ENCODE measurements at places on chromosomes 13 and 19.

GRCh38 chr19:5823579-5824281 lies 15.8 kb downstream of the FUT6 start:
- no peak for DNase-seq

DNA sequence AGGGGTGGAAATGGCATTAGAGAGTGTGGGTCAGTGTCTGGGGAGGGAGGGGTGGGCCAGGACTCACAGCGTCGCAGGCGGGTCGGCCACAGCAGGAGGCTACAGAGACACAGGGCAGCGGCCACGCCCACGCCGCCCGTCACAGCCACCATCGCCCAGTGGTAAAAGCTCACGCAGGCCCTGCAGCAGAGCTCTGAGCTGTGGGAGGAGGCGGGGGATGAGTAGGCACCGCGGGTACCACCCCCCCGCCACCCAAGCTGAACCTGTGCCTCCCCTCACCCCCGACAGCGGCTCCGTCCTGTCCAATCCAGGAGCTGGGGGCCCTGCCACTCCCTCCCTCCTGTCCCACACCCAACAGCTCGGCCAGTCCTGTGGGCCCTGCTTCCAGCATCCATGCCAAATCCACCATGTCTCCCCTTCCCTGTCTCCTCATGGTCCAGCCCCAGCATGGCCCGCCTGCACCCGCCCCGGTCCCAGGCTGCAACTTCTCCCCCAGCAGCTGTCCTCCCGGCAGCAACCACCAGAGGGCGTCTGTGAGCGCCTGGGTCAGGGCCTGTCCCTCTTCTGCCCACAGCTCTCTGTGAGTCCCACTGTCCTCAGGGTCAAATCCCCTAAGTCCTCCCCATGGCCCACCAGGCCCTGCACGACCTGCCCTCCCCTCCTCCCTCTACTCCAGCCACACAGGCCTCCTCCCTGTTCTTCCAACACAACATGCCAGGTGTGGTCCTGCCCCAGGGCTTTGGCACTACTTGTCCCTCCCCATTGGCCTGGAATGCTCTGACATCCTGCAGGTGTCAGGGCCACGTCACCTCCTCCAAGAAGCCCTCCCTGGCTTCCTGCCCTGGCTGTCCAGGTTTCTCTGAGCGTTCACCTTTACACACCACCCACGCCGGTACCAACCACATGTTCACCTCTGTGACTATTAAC lies 6.0 kb downstream of the TEKTIP1 start:
- DNase-seq: no peak

GRCh38 chr19:45424191-45425058 lies 708 bp upstream of the ERCC1 start:
- no peak for DNase-seq

- DNase-seq: peak; percentile 77
Observed at GRCh38 chr19:17107546-17108452, 32.2 kb downstream of the MYO9B start.

DNA sequence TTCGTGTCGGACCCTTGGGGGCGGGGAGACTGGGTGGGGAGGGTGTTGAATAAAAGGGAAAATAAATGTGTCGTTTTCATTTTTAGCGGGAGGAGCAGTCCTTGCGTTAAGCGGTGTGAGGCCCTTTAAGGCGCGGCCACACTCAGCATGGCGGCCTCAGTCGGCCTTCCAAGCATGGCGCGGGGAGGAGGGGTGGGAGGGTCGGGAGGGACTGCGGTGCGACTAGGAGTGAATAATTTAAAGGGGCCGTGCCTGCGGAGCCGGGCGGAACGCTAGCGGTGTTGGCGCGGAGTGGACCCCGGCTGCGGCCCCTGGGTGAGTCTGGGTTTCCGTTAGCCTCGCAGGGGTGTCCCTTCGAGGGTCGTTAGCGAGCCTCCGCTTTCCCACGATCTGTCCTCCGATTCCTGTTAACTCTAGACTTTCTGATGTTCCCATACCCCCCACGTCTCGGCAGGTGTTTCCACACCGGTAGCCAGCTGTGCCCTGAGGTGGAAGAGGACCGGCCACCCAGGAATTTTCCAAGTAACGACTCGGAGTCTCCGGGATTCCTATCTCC lies 1.5 kb upstream of the PNPLA6 start:
- DNase-seq: peak; percentile 85

DNA sequence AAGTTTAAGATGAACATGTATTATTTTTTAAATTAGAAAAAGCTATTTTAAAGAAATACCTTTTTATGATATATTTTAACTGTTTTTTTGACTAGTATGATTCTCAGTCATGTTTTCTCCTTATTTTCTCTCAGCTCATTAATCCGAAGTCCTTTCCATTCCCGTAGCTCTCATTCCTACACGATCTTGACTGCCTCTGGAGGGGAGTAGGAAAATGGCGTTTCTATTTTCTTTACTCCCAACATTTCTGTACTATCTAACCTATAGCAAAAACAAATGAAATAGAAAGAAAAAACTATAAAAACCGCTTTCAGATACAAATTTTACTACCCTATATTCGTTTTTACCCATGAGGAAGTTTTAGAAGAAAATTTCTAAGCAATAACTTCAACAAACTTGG lies 343.8 kb downstream of the RBM26 start:
- DNase-seq: no peak

DNA sequence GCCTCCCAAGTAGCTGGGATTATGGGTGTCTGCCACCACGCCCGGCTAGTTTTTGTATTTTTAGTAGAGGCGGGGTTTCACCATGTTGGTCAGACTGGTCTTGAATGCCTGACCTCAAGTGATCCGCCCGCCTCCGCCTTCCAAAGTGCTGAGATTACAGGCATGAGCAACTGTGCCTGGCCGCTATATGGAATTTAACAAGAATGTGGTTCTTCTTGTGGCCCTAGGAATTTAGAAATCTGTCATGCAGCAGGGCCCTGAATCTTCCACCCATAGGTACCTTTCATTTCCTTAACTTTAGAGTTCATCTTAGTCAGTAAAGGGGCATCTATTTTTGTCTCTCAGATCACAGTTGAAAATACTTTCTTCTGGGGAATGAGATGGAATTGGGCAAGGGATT lies 25.6 kb upstream of the NDFIP2 start:
- no peak for DNase-seq

- no peak for DNase-seq
Observed at GRCh38 chr13:112588490-112589297, 741 bp upstream of the TUBGCP3 start.

DNA sequence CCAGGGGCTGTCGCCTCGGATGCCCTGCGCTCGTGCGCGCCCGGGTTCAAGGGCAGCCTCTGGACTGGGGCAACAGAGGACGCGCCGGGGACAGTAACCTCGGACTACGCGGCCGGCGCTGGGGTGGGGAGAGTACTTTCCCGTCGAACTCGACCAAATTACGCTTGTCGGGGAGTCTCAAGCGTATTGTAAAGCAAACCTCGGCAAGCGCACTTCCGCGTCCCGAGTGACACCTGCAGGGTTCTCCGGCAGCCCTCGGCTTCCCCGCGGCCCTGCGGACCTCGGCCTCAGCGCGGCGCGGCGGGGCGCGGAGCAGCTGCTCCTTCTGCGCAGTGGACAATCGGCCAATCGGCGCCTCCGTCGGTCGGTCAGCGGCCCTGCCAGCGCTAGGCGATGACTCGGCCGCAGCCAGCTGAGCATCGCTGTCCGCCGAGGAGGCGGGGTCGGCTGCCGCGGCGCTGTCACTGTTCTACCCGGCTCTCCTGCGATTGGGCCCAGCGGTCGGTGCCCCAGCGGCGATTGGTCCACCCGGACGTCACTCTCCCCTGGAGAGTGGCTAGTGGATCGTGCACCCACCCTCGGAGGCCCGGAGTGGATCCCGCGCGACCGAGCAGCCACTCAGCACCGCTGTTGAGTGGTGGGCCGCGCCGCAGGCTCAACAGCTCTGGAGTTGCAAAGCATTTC lies at the start of gene SLC46A3:
SLC46A3 (minus strand) TSS at position 428 of the 684 bp plus-strand sequence. CDS start 972 bp downstream, outside the sequence.
- DNase-seq: peak; percentile 95

GRCh38 chr19:53872762-53873161 lies 5.1 kb downstream of the MYADM start:
- no peak for DNase-seq

All from breast epithelium (tissue), 4 donors.